ENCODE measurements at places on chromosomes 12 and 14. TPM values are rescaled to one million over a fixed set of nuclear protein-coding genes. Genes with fewer than 3 reads are reported as not detected.

EEF1AKMT3 gene
- 8.6 TPM for total RNA-seq

GYS2 gene
- total RNA-seq = 0.08 TPM

RPS6KL1 gene
- 2.3 TPM for total RNA-seq

DEPDC4 gene
- 0.82 TPM for total RNA-seq

- H3K27ac ChIP-seq = no peak overlapping the region
- no peaks in the 10 kb centered on the region for H3K4me1 ChIP-seq
- H3K4me3 ChIP-seq = no peak overlapping the region
- no peak for DNase-seq
These were observed 44.1 kb downstream of the PSEN1 start for GRCh38 chr14:73180385-73180805.

DNA sequence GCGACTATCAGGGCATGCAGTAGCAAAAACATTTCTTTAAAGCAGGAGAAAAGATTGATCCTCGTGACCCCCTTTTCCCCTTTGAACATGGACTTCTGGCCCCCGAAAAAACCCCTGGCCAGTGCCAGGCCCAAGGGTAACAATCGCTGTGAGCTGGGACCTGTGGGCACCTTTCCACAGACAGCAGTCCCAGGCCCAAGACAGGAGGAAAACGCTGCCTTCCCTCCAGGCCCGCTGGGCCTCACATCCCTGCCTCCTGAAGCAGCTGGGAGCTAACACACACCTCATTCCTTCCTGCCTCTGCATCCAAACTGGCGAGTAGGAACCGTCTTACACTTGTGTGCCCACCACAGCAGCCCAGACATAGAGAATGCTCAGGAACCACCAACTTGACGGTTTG lies 1.2 kb downstream of the VWF start:
- peak overlapping the region; percentile 31 for H3K27ac ChIP-seq
- no peak for DNase-seq
- peaks cover 6% of the 10 kb centered on the region for H3K36me3 ChIP-seq
- peaks cover 40% of the 10 kb centered on the region for H3K4me1 ChIP-seq

- no peaks in the 10 kb centered on the region for H3K36me3 ChIP-seq
- H3K27ac ChIP-seq = no peak overlapping the region
- peak; percentile 26 for DNase-seq
These were observed 43.5 kb downstream of the TMX1 start for GRCh38 chr14:51283402-51284085.

DNA sequence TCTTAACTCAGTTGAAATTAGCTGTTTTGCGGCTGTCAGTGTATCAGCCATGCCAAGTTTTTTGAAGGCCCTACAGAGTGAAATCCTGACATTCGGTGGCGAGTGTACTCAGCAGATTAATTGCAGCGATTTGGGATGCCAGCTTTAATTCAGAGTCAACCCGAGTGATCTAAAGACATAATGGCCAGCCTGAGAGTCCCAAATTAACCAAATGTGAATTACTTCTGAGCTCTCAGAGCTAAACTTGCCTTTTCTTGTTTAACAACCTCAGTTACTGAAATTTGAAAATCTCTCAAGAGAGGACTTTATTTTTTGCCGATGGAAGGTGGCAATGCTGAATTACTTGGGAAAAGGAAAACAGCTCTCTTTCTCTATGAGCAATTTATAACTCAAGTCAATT lies 148.5 kb downstream of the GLT1D1 start:
- peaks cover 19% of the 10 kb centered on the region for H3K36me3 ChIP-seq
- H3K27me3 ChIP-seq = peaks cover 6% of the 10 kb centered on the region
- H3K4me1 ChIP-seq = no peaks in the 10 kb centered on the region
- H3K27ac ChIP-seq = no peak overlapping the region
- no peak overlapping the region for H3K4me3 ChIP-seq
- no peak for DNase-seq

DNA sequence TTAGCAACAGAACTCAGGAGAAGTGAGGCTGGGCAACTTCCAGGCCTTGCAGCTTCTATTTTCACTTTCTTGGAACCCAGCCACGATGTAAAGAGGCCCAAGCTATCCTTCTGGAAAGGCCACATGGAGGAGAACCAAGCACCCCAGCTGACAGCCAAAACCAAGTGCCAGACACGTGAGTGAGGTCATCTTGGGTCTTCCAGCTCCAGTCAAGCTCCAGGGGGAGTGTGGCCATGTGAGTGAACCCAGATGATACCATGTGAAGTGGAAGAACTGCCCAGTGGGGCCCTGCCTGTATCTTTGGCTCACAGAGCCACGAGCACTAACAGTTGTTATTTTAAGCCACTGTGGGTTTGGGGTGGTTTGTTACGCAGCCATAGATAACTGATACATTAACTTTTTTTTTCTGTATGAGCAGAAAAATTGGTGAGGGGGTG lies 126.8 kb upstream of the MAP1LC3B2 start:
- DNase-seq = no peak
- H3K4me3 ChIP-seq = no peak overlapping the region
- H3K4me1 ChIP-seq = peaks cover 4% of the 10 kb centered on the region
- peaks cover 6% of the 10 kb centered on the region for H3K27me3 ChIP-seq
- H3K36me3 ChIP-seq = no peaks in the 10 kb centered on the region

DNA sequence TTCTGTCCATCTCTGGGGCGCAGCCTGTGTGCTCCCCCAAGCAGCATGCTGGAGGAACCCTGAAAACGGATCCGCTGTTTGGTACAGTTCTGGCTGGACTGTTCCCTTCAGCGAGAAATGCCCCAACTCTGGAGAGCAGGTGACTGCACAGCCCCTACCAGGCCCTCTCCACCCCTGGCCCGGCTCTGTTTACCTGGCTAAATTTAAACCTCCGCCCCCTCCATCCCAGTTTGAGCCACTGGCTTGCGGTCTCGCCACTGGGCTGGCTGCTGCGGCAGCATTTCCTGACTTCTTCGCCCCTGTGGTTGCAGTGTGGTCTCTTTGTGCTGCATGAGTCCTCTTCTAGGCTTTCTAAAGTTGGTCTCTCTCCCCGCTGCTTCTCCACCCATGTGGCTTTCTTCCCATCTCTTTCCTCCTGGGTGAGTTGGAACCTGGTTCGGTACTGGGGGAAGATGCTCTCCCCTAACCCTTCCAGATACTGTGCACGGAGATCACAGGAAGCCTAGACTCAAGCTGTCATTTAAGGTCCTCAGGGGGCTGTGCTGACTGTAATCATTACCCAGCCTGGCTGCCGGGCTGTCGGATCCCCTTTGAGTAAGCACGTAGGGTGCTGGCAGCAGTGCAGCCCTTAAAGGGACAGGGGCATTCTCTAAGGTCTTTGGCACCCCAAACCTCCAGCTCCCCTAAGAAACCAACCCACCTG lies 60.6 kb downstream of the FBXL14 start:
- peaks cover 10% of the 10 kb centered on the region for H3K27me3 ChIP-seq
- peaks cover 3% of the 10 kb centered on the region for H3K36me3 ChIP-seq
- no peak overlapping the region for H3K27ac ChIP-seq

DNA sequence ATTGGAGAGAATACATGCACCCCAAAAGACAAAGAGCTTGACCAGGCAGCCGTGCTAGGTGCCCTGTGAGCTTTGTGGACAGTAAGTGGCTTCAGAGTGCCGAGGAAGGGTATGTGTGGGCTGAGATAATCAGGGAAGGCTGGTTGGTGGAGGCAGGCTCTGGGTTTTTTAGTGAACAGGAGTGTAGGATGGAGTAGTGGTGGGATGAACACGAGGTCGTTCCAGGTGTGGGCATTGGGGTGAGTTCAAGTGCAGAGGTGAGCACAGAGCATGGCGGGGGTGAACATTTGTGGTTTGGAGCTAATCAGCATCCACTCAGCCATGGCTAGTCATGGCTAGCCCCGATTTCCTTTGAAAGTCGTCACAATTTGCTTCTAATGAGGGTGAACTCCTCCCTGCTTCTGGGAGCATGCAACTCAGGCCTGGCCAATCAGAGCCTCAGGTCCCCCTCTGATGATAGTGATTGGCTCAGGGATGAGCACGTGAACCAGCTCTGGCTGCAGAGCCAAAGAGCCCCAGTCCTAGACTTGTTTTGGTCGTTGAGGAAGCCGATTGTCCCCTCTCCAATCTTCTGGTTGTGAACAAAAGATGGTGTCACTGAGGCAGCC lies 40.7 kb upstream of the TCL1B start:
- no peaks in the 10 kb centered on the region for H3K4me1 ChIP-seq
- H3K27ac ChIP-seq = no peak overlapping the region

GRCh38 chr14:77142005-77142800 lies 612 bp upstream of the ZDHHC22 start:
- peaks cover 13% of the 10 kb centered on the region for H3K27me3 ChIP-seq
- H3K4me1 ChIP-seq = peaks cover 23% of the 10 kb centered on the region
- no peak for DNase-seq
- no peak overlapping the region for H3K27ac ChIP-seq
- H3K4me3 ChIP-seq = peak overlapping the region; percentile 92
- H3K36me3 ChIP-seq = no peaks in the 10 kb centered on the region
